Activated CD4-positive, alpha-beta T cell treated with anti-CD3 and anti-CD28 coated beads, Interleukin-2, amount 50 U/mL, for 24 hours (primary cell): ENCODE measurements at places on chromosomes 4 and X.

- no peak for DNase-seq
These were observed 733 bp upstream of the G3BP2 start for GRCh38 chr4:75673959-75674328.

GRCh38 chrX:16496175-16496574 lies 153.8 kb upstream of the S100G start:
- DNase-seq, result no peak

- no peak for DNase-seq
These were observed 41.9 kb downstream of the HADH start for GRCh38 chr4:108031427-108032083.

DNA sequence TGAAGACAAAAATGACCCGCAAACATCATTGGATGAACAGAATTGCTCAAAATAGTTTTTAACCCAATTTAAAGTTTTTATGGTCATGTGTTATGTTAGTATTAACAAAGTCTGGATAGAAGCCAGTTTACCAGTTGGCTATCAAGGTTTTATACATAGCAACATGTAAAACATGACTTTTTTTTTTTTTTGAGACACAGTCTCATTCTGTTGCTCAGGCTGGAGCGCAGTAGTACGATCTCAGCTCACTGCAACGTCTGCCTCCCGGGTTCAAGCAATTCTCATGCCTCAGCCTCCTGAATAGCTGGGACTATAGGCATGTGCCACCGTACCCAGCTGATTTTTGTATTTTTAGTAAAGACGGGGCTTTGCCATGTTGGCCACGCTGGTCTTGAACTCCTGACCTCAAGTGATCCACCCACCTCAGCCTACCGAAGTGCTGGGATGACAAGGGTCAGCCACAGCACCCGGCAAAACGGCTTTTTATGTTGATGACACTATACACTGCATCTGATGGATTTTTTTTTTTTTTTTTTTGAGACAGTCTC lies 3.4 kb downstream of the SAT1 start:
- DNase-seq, result no peak

- DNase-seq, result peak; percentile 30
These were observed 32.9 kb downstream of the USP9X start for GRCh38 chrX:41118156-41118555.
